ENCODE measurements at places on chromosomes 6 and 20. TPM values are rescaled to one million over a fixed set of nuclear protein-coding genes. Genes with fewer than 3 reads are reported as not detected.

Gene PTK6
- total RNA-seq: not detected

Gene BEND6
- 1.9 TPM for total RNA-seq

Gene SLC32A1
- not detected for total RNA-seq

DNA sequence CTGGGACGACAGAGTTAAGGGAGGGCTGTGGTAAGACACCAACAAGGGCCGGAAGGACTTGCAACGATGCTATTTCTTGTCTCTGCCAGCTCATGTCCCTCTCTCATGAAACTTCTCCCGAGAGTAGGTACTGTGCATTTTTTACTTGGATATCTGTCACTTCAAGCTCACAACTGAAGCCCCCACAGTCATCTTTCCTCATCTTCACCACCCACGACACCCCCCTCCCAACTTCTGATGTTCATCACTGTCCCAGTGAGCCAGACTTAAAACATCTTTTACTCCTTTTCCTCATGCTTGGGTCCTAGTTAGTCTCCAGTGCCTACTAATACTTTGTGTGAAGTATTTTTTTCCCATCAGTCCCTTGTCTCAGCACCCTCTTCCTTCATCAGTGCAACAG is 34.6 kb upstream of the SRPK1 start:
- DNase-seq: no peak

- no peak for DNase-seq
Observed at GRCh38 chr20:44967207-44967807, 995 bp downstream of the STK4 start.

Data from sigmoid colon (tissue), 7 donors.